Stimulated activated naive B cell treated with anti-CD40 and anti-IgM and Interleukin-4, amounts not matched to agents 10 μg/mL and 1 μg/mL and 100 μg/mL, for 72 hours (primary cell): ENCODE measurements at places on chromosomes 2 and 18.

DNA sequence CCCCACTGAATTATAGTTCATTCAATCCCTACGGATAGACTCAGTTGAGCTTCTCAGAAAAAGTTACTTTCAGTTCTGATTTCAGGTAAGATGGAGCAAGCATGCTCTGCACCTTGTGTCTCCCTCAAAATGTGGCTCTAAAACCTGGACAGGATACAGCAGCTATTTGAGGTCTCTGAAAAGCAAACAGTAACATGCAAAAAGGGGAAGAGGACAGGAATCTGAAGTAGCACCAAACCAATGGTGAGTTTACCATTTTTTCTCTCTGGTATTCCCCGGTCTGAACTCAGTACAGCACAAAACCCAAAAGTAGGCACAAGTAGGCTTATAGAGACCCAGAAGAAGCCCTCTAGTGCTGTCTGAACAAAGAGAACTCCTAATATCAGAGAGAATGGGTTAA, 34.1 kb downstream of the LANCL1 start:
- no peak for DNase-seq

- DNase-seq, result no peak
These were observed 791.3 kb downstream of the PLCL1 start for GRCh38 chr2:198595721-198596120.

DNA sequence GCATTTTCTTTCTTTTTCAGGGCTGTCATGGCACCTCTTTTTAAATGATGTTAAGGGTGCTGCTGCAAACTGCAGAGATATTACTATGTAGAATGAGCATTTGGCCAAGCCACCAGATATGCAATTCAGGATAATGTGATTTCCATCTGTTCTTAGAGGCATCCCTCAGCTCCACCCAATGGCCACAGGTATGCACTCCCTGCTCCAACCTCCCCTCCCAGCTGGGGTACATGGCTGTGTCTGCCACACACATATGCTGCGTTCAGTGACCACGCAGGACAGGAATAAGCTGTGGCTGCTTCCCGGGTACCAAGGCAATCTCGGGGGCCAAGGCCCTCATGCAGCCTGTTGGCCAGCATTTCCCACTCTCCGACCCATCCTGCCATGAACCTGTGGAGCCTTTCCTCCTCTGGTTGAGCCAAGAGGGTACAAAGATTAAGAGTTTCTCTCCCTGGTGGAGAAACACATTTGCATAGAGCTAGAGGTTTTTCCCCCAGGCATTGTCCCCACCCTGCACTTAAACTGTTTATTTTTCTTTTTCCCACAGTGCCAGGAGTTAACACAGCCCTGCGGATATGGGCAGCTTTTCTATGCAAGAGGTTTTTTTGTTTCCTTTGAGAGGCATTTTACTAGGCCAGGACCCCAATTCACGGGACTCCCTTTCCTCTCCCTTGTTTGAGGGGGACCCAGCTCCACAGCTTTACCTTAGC, 147.0 kb downstream of the GCA start:
- no peak for DNase-seq

DNA sequence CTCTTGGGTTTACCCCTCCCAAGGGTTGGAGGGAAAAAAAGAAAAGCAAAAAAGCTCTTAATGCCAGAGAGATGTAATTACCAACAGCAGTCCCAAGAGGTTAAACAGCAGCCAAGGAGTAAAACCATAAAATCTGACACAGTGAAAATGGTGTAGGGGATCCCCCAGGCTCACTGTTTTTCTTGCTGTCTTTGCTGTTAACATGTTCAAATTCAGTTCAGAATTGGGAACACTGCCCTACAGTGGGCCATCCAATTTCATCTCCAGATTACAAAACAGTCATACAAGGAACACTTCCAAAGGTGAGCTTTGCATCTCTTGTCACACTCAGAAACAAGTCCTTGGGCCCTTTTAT, 54.5 kb downstream of the PLEKHM3 start:
- no peak for DNase-seq

GRCh38 chr2:183359867-183360266, 235.6 kb downstream of the NUP35 start:
- no peak for DNase-seq

DNA sequence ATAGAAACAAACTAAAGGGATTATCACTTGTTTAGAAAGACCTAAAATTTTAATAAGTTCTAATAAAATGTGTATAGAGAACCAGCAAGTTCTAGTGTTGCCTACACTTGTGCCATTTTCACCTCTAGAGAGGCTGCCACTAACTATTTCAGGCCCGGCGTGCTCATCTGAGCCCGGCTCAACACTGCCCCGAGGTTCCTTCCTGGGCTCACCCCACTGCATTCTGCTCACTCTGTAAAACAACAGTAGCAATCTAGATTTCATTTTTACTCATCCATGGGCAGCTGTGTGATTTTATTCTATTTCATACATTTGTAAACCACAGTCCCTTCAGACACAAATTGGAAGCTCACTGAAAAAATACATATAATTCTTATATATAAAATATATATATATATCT, 253.2 kb downstream of the L3MBTL4 start:
- no peak for DNase-seq
